ENCODE measurements at places on chromosomes 16 and 17.

DNA sequence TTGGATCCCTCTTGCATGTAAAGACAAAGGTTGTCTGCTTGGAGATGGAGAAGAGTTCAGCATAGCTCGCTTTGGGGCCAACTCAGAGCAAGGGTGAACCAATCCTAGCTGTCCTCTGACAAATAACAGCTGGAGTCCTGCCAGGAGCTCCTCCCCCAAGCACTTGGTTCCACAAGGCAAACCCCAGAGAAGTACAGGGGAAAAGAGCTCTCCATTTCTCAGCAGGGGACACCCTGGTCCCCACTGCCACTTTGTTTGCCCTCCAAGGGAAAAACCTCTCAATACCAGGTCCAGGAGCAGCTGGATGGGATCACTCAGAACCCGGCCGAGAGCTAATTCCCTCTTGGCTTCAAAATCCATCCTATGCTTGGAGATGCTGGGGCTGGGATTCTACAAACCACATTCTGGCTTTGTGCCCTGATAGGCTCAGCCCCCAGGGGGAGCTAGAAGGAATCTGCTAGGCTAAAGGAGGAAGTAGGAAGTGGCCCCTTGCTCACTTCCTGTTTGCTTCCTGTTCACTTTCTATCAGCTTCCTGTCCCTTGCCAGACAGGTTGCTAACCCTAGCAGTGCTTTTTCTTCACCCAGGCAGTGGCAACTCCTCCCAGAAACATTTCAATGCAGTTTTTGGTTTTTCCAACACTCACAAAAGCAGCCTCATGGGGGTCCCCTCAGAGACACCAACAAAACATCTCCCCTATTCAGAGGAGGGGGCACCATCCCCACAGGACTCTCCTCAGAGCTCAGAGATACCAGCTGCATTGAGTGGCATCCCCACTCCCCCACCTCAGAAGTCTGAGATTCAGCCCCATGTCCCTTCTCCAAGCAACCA is 30.7 kb downstream of the CDRT4 start:
- no peak for DNase-seq

DNA sequence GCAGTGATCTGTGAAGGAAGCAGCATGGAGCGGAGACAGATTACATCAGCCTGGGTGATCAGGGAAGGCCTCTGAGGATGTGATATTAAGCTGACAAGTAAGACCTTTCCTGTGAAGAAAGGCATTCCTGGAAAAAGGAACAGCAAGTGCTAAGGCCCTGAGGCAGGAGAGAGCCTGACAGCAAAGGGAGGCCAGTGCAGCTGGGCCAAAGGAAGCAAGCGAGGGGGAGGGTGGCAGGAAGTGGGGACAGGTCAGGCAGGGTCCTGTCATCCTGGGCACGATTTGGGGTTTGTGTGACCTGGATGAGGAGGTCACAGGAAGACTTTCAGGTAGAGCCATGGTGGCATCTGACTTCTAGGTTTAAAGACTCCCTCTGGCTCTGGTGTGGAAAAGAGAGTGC is 12.3 kb downstream of the CPNE2 start:
- DNase-seq: no peak

- no peak for DNase-seq
These were observed 44.0 kb downstream of the HLF start for GRCh38 chr17:55308613-55309391.

- no peak for DNase-seq
These were observed 16.5 kb upstream of the CLEC3A start for GRCh38 chr16:78005881-78006280.

GRCh38 chr17:31052187-31052889 is 42.4 kb upstream of the NF1 start:
- no peak for DNase-seq

DNA sequence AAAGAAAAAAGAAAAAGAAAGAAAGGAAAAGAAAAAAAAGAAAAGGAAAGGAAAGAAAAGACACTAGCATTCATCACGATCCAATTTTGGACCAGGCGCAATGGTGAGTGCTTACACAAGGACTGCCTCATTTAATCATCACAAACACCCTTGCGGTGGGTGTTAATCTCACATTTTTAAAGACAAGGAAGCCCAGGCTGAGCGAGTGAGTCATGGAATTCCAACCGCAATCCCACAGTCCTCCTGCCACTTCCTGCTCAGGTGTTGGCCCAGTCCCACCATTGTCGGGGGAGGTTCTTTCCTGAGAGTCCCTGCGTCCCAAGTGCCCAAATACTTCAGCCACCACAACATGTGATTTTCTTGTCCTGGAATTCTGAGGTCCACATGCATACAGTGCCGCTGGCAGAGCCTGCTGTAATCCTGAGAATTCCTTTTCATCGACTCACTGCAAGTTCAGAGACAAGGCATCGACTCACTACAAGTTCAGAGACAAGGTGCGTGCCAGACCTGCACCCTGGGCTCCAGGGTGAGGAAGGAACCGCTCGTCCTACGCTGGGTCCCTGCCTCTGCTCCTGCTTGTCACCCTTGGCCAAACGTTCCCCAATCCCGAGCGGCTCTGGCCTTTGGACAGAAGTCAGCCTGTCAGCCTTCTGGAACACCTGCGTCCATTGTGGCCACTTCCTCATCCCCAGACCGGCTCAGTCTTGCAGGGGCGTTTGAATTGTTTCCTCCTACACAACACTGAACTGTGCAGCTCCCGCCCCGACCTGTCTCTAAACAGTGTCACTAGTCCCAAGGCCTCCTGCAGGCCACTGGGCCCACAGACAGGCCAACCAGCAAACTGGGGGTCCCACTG is 5.8 kb downstream of the ZG16B start:
- no peak for DNase-seq

GRCh38 chr16:46555951-46556350 is 65.2 kb downstream of the SHCBP1 start:
- no peak for DNase-seq

- no peak for DNase-seq
These were observed 486 bp downstream of the PIGS start for GRCh38 chr17:28570716-28571360.

DNA sequence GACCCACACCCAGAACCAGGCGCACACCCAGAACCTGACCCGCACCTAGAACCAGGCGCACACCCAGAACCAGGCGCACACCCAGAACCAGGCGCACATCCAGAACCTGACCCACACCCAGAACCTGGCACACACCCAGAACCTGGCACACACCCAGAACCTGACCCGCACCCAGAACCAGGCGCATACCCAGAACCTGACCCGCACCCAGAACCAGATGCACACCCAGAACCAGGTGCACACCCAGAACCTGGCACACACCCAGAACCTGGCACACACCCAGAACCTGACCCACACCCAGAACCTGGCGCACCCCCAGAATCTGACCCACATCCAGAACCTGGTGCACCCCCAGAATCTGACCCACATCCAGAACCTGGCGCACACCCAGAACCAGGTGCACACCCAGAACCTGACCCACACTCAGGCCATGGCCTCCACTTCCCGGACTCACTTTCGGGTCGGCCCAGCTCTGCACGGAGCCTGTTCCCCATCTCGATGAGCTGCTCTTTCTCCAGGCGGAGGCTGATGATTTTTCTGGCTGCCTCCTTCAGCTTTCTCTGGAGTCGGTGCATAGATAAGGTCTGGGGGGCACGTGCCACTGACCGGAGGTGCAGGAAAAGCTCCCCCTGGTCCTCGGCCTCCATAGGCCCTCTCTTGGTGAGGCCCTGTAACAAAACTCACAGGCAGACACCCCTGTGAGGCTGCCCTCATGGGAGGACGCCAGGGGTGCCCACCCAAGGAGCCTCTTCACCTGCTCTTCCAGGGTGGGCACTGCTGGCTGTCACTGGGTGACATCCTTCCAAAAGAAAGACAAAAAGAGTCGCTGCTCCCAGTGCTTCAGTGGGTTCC is 53.3 kb upstream of the FASN start:
- no peak for DNase-seq

DNA sequence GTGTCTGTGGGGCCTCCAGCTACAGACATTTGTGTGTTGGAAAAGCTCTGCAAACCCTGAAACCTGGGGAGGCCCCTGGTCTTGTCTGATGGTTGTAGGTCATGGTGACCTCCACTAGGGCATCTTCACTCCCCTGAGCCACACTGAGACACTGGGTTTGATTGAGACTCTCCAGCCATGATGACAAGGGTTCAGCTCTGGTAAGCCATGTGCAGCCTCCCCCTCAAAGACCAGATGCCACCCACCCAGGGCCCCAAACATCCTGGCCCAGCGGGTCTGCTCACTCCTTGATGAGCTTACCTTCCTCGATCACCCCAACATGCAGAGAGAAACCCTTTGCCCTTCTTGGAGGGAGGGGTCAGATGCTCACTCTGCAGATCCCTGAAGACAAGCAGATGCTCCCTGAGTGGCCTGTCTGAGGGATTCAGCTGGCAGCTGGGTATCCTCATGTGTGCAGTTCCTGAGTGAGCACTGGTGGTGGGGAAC is 101.6 kb downstream of the METRNL start:
- DNase-seq: no peak

- DNase-seq: no peak
These were observed 825 bp downstream of the HASPIN start for GRCh38 chr17:3724378-3725077.

DNA sequence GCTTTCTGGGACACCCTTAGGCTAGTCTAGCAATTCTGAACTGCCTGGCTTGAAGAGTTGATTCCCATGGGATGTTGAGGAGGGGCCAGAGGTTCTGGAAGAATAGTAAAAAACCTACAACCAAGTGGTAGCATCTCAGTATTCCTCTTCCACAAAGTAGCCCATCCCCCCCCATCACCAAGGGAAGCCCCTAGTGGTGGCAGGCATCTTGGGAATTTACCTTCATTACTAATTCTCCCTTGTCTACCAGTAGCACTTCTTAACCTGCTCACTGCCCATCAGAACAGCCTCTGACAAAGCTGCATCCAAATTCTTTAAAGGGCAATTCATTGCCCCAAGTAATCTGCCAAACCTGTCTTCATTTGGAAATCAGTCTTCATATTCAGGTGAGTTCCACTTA is 12.8 kb upstream of the RAB11FIP4 start:
- DNase-seq: no peak

- no peak for DNase-seq
These were observed 40.7 kb upstream of the MAP3K14 start for GRCh38 chr17:45357364-45357997.

GRCh38 chr16:83807327-83807709 is 460 bp upstream of the HSBP1 start:
- DNase-seq: no peak

DNA sequence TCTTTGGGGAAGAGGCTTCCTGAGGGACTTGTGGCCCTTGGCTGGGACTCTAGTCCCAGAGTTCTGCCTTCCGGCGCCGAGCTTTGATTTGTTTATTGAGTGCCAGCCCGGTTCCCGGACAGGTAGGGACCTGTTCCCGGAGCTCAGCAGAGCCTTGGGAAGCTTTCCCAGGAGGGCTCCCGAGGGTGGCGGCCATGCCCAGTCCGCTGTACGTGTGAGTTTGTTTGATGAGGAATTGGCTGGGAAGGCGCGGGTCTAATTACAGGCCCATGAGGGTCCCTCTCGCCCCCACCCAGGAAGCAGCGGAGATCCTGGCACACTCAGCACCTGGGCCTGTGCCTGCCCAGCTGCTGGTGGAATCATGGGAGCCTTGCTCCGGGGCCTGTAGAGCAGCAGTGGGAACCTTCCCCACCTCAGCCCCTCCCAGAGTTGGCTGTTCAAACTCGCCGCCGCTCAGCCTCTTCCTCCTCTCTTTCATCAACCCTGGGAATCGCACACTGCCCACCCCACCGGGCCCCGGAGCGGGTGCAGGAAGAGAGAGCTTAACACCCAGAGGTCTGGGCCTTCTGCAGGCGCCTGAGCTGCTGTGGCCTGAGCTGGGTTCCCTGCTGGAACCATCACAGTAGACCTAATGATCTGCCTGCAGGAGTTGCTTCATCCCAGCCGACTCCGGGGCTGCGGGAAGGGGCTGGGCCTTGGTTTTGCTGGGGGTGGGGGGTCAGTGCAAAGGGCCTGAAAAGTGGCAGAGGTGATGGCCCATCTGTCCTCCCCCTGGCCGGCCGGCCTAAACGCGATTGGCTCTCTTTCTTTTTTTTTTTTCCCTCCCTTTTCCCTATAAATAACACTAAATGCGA is 313.7 kb downstream of the SEC14L1 start:
- no peak for DNase-seq

GRCh38 chr16:4435337-4436067 is 9.8 kb downstream of the DNAJA3 start:
- DNase-seq: no peak

DNA sequence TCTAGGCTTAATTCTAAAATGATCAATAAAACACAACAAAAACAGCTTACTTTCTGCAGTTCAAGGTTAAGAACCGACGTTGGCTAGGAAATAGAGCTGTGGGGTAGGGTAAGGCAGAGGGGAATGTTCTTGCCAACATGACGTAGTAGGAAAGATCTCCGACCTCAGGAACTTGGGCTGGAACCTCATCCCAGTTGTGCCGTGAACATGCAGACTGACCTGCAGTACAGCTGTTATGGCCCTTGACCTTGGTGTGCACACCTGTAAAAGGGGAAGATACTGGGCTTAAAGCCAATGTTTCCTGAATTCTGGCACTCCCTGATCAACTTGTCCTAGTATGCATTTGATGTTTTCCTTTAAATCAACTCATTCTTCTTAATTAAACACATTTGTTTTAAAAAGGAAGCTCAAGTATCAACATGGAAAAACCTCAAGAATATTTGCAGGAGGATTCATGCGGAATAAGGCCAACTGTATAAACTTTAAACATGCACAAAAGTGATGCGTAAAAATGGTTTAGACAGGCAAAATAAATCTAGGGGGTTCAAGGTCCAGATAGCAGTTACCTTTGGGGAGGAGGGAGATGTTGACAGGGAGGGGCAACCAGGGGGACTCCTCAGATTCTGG is 14.2 kb upstream of the SLC6A2 start:
- DNase-seq: no peak

GRCh38 chr17:63834431-63835166 is 7.1 kb upstream of the FTSJ3 start:
- no peak for DNase-seq

- DNase-seq: no peak
These were observed 19.8 kb downstream of the CARHSP1 start for GRCh38 chr16:8848939-8849391.

All from NCI-H2081 treated with DMSO at 0.1 percent for 48 hours (cell line).